ENCODE measurements at places on chromosomes 2 and 18.

GRCh38 chr2:242034996-242035814, 165.7 kb downstream of the RTP5 start:
- H3K4me1 ChIP-seq: peaks cover 15% of the 10 kb centered on the region
- no peak for DNase-seq
- H3K27me3 ChIP-seq: peaks cover 72% of the 10 kb centered on the region
- no peaks in the 10 kb centered on the region for H3K36me3 ChIP-seq

DNA sequence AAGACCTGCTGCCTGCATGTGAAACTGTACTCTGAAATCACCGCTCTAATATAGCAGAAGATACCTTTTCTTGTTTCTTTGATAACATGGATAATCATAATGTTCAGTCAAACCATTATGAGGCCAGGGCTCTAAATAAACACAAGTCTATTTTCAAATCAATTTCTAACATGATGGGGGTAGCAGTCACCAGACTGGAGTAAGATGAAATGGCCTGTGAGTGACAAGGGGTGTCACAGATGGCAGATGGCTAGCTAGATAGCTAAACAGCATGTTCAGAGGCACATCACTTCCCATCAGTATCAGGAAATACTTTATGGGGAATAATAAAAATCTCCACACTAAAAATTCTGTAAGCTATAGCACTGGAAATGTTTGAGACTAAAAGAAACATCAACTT, 14.0 kb downstream of the MBD2 start:
- no peak for DNase-seq
- H3K27me3 ChIP-seq: no peaks in the 10 kb centered on the region
- H3K4me3 ChIP-seq: no peak overlapping the region

DNA sequence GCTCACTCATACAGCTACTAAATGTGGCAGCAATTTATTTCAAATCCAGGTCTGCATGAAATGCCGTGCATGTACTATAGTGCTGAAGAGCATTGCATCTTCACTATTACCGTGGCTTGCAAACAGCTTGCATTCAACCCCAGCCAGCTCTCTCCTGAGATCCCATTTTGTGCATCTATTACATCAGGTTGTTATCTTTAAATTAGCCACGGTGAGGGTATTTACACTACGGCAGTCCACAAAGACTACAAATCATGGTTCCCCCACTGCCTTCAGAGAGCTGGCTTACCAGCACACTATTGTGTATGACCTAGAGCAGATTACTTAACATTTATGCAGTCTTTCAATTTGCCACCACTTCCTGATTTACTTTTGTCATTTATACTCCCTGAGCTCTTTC, 621.3 kb upstream of the LRATD1 start:
- no peak overlapping the region for H3K4me3 ChIP-seq
- H3K4me1 ChIP-seq: no peaks in the 10 kb centered on the region
- DNase-seq: no peak
- no peaks in the 10 kb centered on the region for H3K27me3 ChIP-seq
- H3K36me3 ChIP-seq: no peaks in the 10 kb centered on the region

DNA sequence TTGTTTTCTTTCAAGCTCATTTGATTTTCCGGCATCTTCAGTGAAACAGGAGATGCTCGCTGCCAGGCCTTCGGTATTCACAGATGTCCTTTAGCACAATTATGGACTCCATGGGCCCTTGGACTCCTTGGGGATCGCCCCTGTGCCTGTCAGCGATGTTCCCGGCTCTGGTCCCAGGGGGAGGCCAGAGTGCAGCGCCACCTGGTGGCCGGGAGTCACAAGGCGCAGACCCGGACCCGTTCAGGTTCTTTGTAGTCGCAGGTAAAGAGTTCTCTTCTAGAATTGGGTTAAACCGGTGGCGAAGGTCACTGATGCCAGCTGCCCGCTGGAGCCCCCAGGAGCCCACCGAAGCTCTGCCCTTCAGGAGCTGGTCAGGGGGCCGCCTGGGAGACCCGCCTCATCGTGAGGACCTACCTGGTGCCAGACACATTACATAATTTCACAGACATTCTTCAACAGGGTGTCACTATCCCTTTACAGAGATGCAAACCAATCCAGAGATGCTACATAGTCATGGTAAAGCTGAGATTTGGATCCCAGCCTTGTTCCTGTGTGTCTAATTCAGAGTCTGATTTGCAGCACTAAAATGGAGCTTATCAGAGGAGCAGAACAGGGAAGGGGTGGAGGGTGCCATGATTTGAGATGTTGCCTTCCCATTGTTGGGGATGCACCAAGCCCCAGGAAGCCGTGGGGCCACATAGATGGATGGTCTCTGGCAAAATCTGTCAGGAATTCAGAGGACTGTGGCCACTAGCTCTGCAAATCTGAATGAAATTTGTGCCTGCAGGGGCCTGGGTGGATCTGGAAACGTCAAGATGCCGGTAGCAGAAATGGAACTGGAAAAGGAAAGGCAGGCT, 6.0 kb upstream of the INPP5D start:
- peaks cover 10% of the 10 kb centered on the region for H3K4me1 ChIP-seq
- H3K27ac ChIP-seq: no peak overlapping the region

GRCh38 chr2:213034585-213034984, 116.8 kb downstream of the IKZF2 start:
- no peak overlapping the region for H3K27ac ChIP-seq
- no peak for DNase-seq
- H3K4me1 ChIP-seq: peaks cover 48% of the 10 kb centered on the region
- H3K36me3 ChIP-seq: peaks cover 8% of the 10 kb centered on the region
- no peaks in the 10 kb centered on the region for H3K27me3 ChIP-seq

- H3K36me3 ChIP-seq: no peaks in the 10 kb centered on the region
- DNase-seq: no peak
- peaks cover 13% of the 10 kb centered on the region for H3K4me1 ChIP-seq
- no peak overlapping the region for H3K27ac ChIP-seq
Observed at GRCh38 chr2:221372159-221372884, 199.8 kb downstream of the EPHA4 start.

GRCh38 chr2:62281663-62282062, 85.7 kb downstream of the B3GNT2 start:
- peaks cover 21% of the 10 kb centered on the region for H3K36me3 ChIP-seq
- no peak for DNase-seq
- H3K27ac ChIP-seq: no peak overlapping the region
- H3K4me3 ChIP-seq: no peak overlapping the region

- H3K4me1 ChIP-seq: no peaks in the 10 kb centered on the region
- H3K36me3 ChIP-seq: no peaks in the 10 kb centered on the region
- 0 out of 2 replicates have a peak, but pooled peaks cover 1% of the 10 kb centered on the region for H3K27me3 ChIP-seq
Observed at GRCh38 chr2:59390581-59390980, 1149.5 kb upstream of the FANCL start.

DNA sequence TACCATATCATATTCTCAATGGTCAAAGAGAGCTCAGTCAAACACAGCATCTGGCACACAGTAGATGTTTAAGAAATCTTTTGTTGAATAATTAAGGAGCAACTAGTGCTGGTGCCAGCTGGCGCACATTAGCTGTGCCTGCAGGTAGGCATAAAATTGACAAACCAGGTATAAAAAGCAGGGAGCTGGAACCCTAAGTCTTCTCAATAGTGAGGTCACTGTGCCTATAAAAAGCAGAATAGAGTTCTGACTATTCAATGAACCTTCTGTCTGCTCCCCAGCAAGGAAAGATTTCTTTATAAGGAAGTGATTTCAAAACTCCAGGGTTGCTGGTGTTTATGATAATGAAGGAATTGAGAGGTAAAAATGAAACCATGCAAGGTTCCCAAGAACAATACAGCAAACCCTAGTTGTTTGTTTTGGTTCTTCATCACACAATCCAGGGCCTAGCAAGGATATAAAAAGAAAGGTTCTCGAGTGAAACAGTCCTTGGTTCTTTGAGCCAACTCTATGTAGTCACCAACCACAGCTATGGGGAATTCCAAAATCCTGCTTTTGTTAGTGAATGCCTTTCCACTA, 76.1 kb downstream of the THADA start:
- peak overlapping the region; percentile 44 for H3K4me3 ChIP-seq
- H3K27ac ChIP-seq: peak overlapping the region; percentile 89
- H3K36me3 ChIP-seq: peaks cover 3% of the 10 kb centered on the region
- H3K27me3 ChIP-seq: no peaks in the 10 kb centered on the region
- peak; percentile 91 for DNase-seq
- peaks cover 51% of the 10 kb centered on the region for H3K4me1 ChIP-seq

DNA sequence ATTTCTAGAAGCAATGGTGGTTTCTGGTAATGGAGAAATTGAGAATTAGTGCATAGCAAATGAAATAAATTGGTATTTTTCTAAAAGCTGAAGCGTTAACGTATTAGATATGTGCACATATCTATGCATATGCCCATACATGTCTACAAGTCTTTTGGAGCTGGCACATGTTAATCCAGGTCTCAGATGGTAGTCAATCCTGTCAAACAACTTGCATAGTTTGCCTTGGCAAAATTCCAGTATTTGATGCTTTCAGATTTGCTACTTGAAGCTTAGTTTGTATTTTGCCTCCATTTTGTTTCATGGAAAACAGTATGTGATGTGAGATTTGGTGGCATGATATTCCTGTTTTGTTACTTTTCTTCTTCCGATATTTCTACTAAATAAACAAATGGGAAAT, 304.6 kb downstream of the PARD3B start:
- no peak overlapping the region for H3K4me3 ChIP-seq

DNA sequence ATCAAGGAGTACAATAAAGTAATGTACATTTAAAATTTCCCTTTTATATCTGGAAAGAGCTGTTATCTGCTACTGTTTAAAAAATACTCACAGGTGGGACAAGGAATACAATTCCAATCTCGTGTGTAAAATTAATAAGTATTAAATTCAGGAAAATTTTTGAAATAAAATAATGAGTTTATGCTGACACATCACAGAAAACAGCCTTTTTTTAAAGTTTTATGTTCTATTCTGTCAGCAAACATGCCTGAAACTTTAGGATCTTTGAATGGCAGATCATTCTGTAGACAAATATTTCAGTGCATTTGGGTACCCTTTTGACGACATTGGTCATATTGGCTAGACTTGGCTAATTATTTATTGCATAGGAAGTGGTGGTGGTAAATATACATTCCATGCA, 254.4 kb upstream of the ETAA1 start:
- H3K27ac ChIP-seq: no peak overlapping the region
- no peaks in the 10 kb centered on the region for H3K4me1 ChIP-seq
- H3K27me3 ChIP-seq: no peaks in the 10 kb centered on the region
- no peak for DNase-seq
- H3K4me3 ChIP-seq: no peak overlapping the region

- no peak overlapping the region for H3K4me3 ChIP-seq
- no peaks in the 10 kb centered on the region for H3K27me3 ChIP-seq
- no peak overlapping the region for H3K27ac ChIP-seq
- H3K36me3 ChIP-seq: no peaks in the 10 kb centered on the region
Observed at GRCh38 chr2:207478572-207478971, 51.2 kb upstream of the CREB1 start.

DNA sequence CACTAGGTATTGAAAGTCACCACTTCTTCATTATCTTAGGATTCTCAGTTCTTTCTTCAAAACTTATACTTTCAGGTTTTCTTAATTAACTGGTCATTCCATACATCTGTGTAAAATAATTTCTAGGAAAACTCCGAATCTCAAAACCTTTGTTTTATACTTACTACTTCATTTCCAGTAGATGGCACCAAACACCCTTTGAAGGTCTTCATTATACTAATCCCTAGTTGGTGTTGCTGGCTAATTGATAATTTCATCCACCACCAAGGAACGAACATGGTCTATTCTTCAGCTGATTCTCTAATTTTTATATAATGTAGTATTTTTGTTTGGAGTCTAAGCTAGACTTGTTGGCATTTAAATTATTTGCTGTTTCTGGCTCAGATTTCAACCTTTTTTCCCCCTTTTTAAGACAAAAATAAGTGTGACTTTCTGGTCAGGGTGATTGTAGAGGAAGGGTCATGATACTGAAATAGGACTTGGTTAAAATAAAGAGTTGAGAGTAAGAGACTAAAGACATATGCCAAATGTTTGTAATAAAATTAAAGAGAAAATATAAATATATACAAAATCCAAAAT, 2.8 kb upstream of the MXD1 start:
- H3K4me3 ChIP-seq: no peak overlapping the region
- H3K36me3 ChIP-seq: peaks cover 4% of the 10 kb centered on the region
- peaks cover 32% of the 10 kb centered on the region for H3K4me1 ChIP-seq
- peaks cover 3% of the 10 kb centered on the region for H3K27me3 ChIP-seq
- H3K27ac ChIP-seq: peak overlapping the region; percentile 48
- peak; percentile 57 for DNase-seq

DNA sequence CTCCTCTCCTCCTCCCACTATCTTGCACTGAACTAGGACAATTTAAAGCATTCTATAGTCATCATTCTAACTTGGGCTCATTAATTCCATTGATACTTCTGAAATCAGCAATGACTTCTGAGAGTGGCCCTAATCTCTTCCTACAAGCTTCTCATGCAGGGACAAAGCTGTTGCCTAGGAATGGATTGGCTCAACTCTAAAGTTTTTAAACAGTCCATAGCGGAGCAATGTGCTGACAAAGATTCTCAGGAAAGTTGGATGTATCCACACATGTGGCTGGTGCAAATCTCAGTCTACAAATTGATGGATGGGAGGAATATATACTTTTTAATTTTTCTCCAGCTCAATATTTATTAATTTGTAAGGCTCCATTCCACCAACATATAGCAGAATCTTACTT, 388.9 kb downstream of the SETBP1 start:
- no peak overlapping the region for H3K27ac ChIP-seq
- no peak overlapping the region for H3K4me3 ChIP-seq
- no peak for DNase-seq
- no peaks in the 10 kb centered on the region for H3K36me3 ChIP-seq

DNA sequence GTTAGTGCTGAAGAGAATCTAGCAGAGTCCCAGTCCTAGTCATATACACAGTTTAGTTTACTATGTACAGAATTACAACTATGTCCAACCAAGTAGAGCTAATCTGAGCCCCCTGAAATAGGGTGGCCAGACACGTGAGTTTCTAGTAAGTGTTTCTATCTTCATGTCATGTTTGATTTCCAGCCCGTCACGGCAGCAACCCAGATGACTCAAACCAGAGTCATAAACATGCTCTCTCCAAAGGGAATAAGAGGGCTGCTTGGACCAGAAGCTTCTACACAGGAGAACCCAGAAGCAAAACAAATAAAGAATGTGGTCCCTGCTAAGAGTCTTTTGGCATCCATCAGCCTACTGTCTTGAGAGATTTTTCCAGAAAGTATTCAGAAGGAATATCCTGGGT, 64.9 kb upstream of the WIPF1 start:
- peaks cover 61% of the 10 kb centered on the region for H3K4me1 ChIP-seq
- peak; percentile 84 for DNase-seq
- H3K27me3 ChIP-seq: no peaks in the 10 kb centered on the region

- no peak for DNase-seq
- H3K36me3 ChIP-seq: no peaks in the 10 kb centered on the region
- no peak overlapping the region for H3K27ac ChIP-seq
- peaks cover 41% of the 10 kb centered on the region for H3K27me3 ChIP-seq
- peaks cover 12% of the 10 kb centered on the region for H3K4me1 ChIP-seq
Observed at GRCh38 chr18:58093311-58093803, 49.3 kb downstream of the NEDD4L start.

- no peak overlapping the region for H3K4me3 ChIP-seq
- peaks cover 1% of the 10 kb centered on the region for H3K27me3 ChIP-seq
- no peak overlapping the region for H3K27ac ChIP-seq
- H3K4me1 ChIP-seq: peaks cover 7% of the 10 kb centered on the region
Observed at GRCh38 chr2:147824620-147825019, 20.2 kb upstream of the ACVR2A start.

GRCh38 chr2:170929686-170930050, 615 bp downstream of the GORASP2 start:
- H3K27ac ChIP-seq: peak overlapping the region; percentile 83
- H3K27me3 ChIP-seq: no peaks in the 10 kb centered on the region
- H3K4me3 ChIP-seq: peak overlapping the region; percentile 93
- peaks cover 18% of the 10 kb centered on the region for H3K36me3 ChIP-seq

Data from HFFc6 (cell line).